ENCODE measurements at places on chromosomes 12 and 14. TPM values are rescaled to one million over a fixed set of nuclear protein-coding genes. Genes with fewer than 3 reads are reported as not detected.

The KITLG gene
- 15.9 TPM for total RNA-seq

The NTF3 gene
- total RNA-seq, result 8.9 TPM

DNA sequence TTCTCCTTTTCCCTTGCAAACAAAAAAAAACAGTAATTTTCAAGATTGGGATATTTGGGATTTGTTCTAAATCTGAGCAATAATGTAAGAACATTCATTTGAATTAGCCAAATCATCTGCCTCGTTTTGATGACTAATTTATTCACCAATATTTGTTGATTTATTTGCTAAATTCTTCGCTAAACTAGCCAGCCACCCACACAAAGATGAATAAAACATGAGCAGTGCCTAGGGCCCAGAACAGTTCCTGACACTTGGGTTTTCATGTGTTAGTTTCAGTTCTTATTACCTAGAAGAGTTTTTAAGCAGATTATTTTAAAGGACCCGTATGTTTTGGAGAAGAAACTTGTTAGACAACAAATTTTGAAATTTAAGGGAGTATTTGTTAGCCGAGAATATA lies 1.4 kb downstream of the ETNK1 start:
- peak overlapping the region; percentile 96 for H3K27ac ChIP-seq
- peak; percentile 44 for DNase-seq
- H3K27me3 ChIP-seq, result no peaks in the 10 kb centered on the region
- H3K4me3 ChIP-seq, result peak overlapping the region; percentile 100

The GLI1 gene
- total RNA-seq, result 5.8 TPM

- H3K27me3 ChIP-seq, result no peaks in the 10 kb centered on the region
- H3K4me1 ChIP-seq, result no peaks in the 10 kb centered on the region
- H3K4me3 ChIP-seq, result no peak overlapping the region
Observed at GRCh38 chr12:2682296-2683251, 112.2 kb upstream of the FKBP4 start.

The LRRC10 gene
- not detected for total RNA-seq

DNA sequence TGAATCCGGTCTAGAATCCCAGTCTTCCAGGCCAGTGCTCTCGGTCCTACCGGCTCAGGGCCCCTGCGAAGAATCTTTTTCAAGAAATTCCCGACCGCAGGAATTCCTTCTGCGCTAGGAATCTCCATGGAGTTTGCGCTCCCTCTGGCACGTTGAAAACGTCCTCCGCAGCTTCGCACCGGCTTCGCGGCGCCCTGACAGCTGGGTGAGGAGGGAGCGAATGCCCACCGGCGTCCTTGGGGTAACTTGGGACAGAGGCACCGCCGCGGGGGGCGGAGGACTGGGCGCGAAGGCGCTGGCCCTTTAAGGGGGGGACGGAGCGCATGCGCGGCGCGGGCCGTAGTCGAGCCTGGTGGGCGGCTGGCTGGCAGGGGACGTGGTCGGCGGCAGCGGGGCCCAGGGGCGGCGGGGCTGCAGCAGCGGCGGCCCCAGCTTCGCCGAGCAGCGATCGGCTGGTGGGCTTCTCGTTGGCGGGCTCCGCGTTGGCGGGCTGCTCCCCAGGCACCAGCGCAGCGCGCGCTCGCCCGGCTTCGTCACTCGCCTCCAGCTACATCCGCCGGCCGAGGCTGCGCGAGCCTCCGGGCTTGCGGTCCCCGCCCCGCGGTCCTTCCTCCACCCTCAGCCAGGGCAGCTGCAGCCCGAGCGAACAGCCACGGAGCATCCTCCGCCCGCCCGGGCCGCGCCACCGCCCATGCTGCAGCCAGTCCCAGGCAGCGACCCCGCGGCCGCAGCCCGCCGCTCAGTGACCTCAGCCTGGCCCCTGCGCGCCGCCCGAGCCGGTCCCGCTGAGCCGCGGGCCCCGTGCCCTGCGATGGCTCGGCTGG lies at the start of gene VASH1:
Gene VASH1, plus strand, starts transcription at position 333 of the 824 bp plus-strand sequence. CDS start 1,354 bp downstream, outside the sequence.
- H3K4me1 ChIP-seq, result peaks cover 7% of the 10 kb centered on the region
- no peaks in the 10 kb centered on the region for H3K36me3 ChIP-seq
- DNase-seq, result peak; percentile 66
- H3K4me3 ChIP-seq, result peak within 1 kb of the TSS; percentile 64
- peak within 1 kb of the TSS; percentile 60 for H3K27ac ChIP-seq
- peaks cover 2% of the 10 kb centered on the region for H3K27me3 ChIP-seq

The KCNC2 gene
- total RNA-seq, result not detected

DNA sequence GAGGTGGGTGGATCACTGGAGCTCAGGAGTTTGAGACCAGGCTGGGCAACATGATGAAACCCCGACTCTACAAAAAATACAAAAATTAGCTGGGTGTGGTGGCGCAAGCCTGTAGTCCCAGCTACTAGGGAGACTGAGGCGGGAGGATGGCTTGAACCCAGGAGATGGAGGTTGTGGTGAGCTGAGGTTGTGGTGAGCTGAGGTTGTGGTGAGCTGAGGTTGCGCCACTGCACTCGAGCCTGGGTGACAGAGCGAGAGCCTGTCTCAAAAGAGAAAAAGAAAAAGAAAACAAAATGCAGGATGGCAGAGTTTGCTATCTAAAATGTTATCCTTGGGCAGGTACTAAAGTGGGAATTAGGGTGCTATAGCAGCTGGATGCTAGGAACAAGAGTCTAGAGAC lies 10.8 kb upstream of the GPRC5A start:
- H3K27me3 ChIP-seq, result no peaks in the 10 kb centered on the region
- H3K4me3 ChIP-seq, result no peak overlapping the region
- peaks cover 15% of the 10 kb centered on the region for H3K4me1 ChIP-seq
- no peak for DNase-seq
- no peak overlapping the region for H3K27ac ChIP-seq
- no peaks in the 10 kb centered on the region for H3K36me3 ChIP-seq

DNA sequence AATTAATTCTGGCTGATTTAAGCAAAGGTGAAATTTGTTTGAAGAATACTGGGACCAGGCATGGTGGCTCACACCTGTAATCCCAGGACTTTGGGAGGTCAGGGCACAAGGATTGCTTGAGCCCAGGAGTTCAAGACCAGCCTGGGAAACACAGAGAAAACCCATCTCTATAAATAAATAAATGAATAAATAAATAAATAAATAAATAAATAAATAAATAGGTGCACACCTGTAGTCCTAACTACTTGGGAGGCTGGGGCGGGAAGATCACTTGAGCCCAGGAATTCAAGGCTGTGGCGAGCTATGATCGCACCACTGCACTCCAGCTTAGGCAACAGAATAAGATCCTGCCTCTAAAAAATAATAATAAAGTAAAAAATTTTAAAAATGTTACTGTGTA lies 4.4 kb upstream of the C14orf39 start:
- no peak overlapping the region for H3K4me3 ChIP-seq
- no peak for DNase-seq
- peaks cover 25% of the 10 kb centered on the region for H3K27me3 ChIP-seq
- H3K4me1 ChIP-seq, result no peaks in the 10 kb centered on the region
- no peak overlapping the region for H3K27ac ChIP-seq

- peak overlapping the region; percentile 31 for H3K27ac ChIP-seq
- peaks cover 8% of the 10 kb centered on the region for H3K4me1 ChIP-seq
- H3K36me3 ChIP-seq, result no peaks in the 10 kb centered on the region
Observed at GRCh38 chr14:47300796-47301195, 374.6 kb downstream of the MDGA2 start.

The OR6C2 gene
- not detected for total RNA-seq

The CCDC198 gene
- total RNA-seq, result 7.0 TPM

The PLA2G1B gene
- not detected for total RNA-seq

DNA sequence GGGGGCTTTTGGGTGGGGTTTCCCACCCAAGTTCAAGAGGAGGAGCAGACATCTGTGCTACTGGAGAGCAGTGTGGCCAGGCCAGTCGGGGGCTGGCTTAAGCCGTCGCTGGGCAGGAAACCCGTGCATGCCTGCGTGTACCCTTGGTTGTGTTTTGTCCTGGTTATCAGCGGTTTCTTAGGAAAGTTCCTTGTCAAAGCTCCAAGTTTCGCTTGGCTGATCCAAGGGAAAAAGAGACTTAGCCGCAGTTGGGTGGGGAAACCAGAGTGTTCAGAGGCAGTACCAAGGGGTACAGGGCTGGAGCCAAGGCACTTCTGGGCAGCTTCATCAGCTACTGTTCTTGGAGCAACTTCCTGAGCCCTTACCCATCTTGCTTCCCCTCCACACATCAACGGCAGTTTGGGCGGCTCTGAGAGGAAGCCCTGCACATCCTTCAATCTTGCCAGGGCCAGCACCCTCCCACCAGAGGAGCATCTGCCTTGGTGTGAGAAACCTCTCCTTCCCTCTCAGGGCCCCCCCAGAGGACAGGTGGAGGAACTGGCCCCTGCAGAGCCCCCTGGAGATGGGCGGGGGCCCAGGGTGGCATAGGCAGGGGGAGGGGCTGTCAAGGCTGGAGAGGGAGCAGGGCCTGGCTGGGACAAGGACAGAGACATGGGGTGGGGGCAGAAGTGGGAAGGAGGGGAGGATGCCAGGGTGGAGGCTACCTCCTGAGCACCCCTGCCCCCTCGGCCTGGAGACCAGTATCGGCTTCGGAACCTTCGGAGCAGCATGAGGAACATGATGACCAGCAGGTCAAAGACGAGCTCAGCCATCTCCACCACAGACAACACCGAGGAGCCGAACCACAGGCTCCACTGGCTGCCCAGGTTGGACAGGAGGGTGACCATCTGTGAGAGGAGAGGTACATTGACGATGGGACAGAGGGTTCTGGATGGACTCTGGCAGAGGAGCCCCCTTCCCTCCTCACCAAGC lies 5.8 kb upstream of the TNFRSF1A start:
- H3K27me3 ChIP-seq, result no peaks in the 10 kb centered on the region
- no peak overlapping the region for H3K27ac ChIP-seq
- no peak overlapping the region for H3K4me3 ChIP-seq
- peaks cover 15% of the 10 kb centered on the region for H3K4me1 ChIP-seq

- DNase-seq, result no peak
- peaks cover 23% of the 10 kb centered on the region for H3K4me1 ChIP-seq
- no peak overlapping the region for H3K4me3 ChIP-seq
- no peaks in the 10 kb centered on the region for H3K27me3 ChIP-seq
Observed at GRCh38 chr12:122125452-122126341, 47.1 kb downstream of the MLXIP start.

- H3K4me3 ChIP-seq, result no peak overlapping the region
- H3K4me1 ChIP-seq, result peaks cover 10% of the 10 kb centered on the region
- no peak overlapping the region for H3K27ac ChIP-seq
- H3K27me3 ChIP-seq, result no peaks in the 10 kb centered on the region
- DNase-seq, result peak; percentile 16
Observed at GRCh38 chr12:11482955-11483354, 87.6 kb upstream of the PRB2 start.

GRCh38 chr14:79706382-79706781 lies 504.9 kb downstream of the DIO2 start:
- no peaks in the 10 kb centered on the region for H3K36me3 ChIP-seq
- no peak for DNase-seq

DNA sequence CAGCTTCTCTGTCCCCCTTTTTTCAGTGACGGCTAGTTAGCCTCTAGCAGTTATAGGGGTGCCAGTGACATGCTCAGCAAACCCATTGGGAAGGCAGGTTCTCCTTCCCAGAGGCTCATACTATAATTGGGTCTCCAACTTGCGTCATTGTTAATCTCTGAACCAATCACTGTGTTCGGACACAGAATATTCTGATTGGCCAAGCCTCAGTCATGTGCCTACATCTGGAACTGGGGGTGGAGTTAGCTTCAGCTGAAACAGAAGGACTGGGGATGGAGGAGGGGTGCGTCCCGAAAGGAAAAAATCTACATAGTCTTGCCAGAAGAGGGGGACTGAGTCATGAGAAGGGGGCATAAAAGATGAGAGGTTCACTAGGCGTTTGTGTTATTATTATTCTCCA lies 165.6 kb downstream of the SUDS3 start:
- H3K4me1 ChIP-seq, result no peaks in the 10 kb centered on the region
- H3K27me3 ChIP-seq, result no peaks in the 10 kb centered on the region
- no peak overlapping the region for H3K27ac ChIP-seq

DNA sequence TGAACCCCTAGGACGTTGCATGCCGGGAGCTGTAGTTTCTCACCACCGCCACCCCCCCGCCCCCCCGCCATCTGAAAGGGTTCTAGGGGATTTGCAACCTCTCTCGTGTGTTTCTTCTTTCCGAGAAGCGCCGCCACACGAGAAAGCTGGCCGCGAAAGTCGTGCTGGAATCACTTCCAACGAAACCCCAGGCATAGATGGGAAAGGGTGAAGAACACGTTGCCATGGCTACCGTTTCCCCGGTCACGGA lies 501 bp upstream of the HSP90B1 start:
- H3K4me1 ChIP-seq, result peaks cover 28% of the 10 kb centered on the region
- DNase-seq, result no peak
- peaks cover 19% of the 10 kb centered on the region for H3K36me3 ChIP-seq
- peak overlapping the region; percentile 97 for H3K27ac ChIP-seq
- H3K4me3 ChIP-seq, result peak overlapping the region; percentile 75
- no peaks in the 10 kb centered on the region for H3K27me3 ChIP-seq

DNA sequence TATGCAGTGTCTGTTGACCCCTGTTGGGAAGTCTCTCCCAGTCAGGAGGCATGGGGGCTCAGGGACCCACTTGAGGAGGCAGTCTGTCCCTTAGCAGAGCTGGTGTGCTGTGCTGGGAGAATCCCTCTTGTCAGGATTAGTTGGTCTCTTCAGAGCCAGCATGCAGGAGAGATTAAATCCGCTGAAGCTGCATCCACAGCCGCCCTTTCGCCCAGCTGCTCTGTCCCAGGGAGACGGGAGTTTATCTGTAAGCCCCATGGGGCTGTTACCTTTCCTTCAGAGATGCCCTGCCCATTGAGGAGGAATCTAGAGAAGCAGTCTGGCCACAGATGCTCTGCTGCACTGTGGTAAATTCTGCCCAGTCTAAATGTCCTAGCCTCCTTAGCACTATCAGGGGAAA lies 13.1 kb upstream of the KLRC1 start:
- no peak overlapping the region for H3K4me3 ChIP-seq
- no peaks in the 10 kb centered on the region for H3K36me3 ChIP-seq
- no peaks in the 10 kb centered on the region for H3K27me3 ChIP-seq
- no peak overlapping the region for H3K27ac ChIP-seq
- H3K4me1 ChIP-seq, result no peaks in the 10 kb centered on the region

GRCh38 chr14:42624980-42625761 lies 1018.5 kb downstream of the LRFN5 start:
- H3K36me3 ChIP-seq, result no peaks in the 10 kb centered on the region
- H3K4me1 ChIP-seq, result no peaks in the 10 kb centered on the region
- DNase-seq, result no peak

All from astrocyte (in vitro differentiated cells and primary cell).